ENCODE measurements at places on chromosomes 2 and 18.
A peak's percentile ranks its signal among the peaks of the same experiment; 100 is the strongest.

DNA sequence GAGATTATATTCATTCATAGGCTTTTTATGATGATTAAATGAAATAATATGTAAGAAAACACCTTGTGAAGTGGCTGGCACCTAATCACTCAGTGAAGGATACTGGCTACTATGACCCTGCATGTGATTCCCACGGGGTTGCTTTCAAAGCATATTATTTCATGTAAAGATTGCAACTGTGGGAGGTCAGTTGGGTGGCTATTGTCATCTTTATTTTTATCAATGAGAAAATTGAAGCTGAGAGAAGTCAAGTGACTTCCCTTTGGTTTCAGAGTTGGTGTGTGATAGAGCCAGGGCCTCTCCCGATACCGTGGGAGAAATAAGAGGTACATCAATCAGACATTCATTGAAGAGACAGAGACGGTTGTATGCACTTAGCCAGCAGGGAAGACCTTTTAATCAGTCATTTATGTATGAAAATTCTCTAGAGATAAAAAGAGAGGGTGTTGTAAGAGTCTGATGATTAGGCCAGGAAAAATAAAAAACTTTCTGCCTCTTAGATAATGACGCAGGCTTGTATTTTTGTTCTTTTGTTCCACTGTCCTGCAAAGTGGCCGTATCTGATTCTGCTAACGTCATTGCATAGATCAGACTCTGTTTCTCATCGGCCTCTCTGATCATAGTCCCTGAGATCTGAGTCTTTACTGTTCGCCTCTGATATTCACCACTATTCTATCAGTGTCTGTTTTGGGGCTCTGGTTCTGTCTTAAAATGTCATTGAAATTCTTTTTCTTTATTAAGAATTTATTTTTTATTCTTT, 50.5 kb downstream of the QPCT start:
- DNase-seq = no peak

DNA sequence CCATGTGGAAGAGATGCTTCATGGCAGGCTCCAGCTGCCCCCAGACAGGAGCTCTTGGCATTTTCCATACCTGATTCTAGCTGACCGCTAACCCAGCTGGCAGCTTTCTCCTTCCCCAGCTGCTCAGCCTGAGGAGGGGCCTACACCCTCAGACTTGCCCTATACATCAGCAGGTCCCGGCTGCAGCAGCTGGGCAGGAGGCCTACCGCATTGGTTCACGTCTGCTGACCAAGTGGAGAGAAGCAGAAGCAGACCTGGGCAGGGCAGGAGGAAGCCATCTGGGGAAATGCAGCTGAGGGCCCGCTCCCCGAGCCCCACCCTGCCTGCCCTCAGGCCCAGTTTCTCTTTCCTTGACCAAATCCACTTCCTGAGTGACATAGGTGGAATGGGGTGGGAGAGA, 50.7 kb downstream of the LBH start:
- no peak for DNase-seq

GRCh38 chr2:11144077-11144737, 11.1 kb upstream of the SLC66A3 start:
- no peak for DNase-seq

- DNase-seq = no peak
These were observed 287.7 kb upstream of the ID2 start for GRCh38 chr2:8394131-8394530.

DNA sequence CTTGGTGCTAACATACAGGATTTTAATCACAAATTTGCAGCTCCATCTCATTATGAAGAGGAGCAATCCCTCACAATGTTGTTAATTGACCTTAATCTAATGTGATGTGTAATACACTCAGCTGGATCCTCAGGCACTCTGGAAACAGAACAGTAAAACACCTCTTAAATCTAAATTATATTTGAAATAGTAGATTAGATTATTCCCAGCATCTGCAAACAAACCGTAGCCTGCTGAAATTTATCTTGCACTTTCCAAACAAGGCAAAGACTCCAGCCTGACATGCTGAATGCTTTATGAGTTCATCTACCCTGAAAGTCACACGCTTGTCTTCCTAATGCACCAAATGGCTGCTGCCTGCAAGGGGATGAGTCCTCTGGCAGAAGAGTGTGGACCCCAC, 402.3 kb upstream of the GYPC start:
- DNase-seq = no peak

- peak; percentile 94 for DNase-seq
These were observed 10.0 kb upstream of the PROC start for GRCh38 chr2:127408004-127408806.

- DNase-seq = no peak
These were observed 33.5 kb downstream of the KLHL29 start for GRCh38 chr2:23418461-23418911.

- no peak for DNase-seq
These were observed 382.1 kb downstream of the OSR1 start for GRCh38 chr2:18976168-18976961.

DNA sequence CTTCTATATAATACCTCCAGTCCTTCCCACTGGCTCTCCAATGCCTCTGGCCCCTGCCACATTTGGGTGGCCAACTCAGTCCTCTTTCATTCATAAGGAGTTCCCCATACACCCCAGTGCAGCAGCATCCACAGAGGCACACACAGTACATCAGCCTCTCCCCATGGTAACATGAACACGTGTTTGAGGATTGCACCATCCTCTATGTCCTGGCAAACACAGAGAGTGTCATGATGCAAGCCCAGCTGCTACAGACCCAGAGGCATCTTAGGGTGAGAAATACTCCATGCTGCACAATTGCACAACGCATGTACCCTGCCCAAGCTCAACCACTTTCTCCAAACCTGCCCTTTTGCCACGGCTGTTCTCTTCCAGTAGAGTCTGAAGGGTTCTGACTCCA, 11.5 kb downstream of the IGFBP5 start:
- DNase-seq = peak; percentile 77

DNA sequence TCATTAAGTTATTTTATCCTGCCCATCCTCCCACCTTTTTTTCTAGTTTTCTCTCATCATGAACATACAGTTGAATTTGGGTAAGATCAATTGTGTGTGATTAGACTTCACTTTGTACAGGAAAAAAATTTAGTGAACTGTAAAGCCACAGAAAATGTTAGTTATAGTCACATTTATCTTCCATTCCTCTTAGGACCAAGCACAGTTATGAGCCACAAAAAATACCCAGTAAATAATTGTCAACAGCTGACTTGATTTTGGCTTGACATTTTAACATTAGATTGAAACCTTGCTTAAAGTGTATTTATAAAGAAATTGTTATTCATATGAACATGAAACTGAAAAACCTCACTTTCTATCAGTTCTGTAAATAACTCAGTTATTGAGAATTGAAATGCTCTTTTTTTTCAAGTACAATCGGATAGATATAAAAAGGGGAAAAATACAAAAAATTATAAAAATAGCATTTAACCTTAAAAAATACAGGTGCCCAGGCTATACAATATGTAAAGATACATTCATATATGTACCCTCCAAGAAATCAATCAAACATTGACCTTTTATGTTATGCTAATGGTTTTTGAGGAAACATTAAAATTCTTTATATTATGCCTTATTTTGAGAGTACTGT, 389.5 kb upstream of the NRP2 start:
- no peak for DNase-seq

- no peak for DNase-seq
These were observed 62.2 kb downstream of the GALNT14 start for GRCh38 chr2:31075941-31076590.

- DNase-seq = no peak
These were observed 45.7 kb downstream of the ANKMY1 start for GRCh38 chr2:240512109-240512485.

GRCh38 chr2:138948070-138948539, 167.9 kb upstream of the NXPH2 start:
- no peak for DNase-seq

GRCh38 chr2:21836261-21836660, 712.5 kb downstream of the TDRD15 start:
- no peak for DNase-seq

DNA sequence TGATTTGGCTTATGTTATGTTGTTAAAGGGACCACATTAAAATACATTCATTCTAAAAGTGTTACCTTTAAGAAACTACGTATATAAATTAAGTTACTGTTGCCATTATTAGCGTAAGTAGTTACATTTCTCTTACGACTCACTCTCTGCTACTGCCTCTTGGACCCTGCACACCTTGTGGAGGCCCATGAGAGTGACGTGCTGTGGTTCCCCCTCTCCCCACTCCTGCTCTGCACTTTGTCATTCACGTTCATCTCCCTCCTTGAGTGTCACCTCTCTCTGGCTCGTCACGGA, 830 bp upstream of the MERTK start:
- no peak for DNase-seq

GRCh38 chr18:69978732-69979715, 31.4 kb upstream of the CD226 start:
- DNase-seq = no peak

DNA sequence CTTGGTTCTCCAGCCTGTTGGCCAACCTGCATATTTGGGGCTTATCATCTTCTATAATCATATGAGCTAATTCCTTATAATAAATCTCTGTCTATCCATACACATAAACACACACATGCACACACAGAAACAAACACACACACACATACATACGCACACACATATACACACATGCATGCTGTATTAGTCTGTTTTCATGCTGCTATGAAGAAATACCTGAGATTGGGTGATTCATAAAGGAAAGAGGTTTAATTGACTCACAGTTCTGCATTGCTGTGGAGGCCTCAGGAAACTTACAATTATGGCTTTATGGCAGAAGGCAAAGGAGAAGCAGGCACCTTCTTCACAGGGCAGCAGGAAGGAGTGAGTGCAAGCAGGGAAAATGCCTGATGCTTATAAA, 707.4 kb upstream of the CDH2 start:
- DNase-seq = no peak

DNA sequence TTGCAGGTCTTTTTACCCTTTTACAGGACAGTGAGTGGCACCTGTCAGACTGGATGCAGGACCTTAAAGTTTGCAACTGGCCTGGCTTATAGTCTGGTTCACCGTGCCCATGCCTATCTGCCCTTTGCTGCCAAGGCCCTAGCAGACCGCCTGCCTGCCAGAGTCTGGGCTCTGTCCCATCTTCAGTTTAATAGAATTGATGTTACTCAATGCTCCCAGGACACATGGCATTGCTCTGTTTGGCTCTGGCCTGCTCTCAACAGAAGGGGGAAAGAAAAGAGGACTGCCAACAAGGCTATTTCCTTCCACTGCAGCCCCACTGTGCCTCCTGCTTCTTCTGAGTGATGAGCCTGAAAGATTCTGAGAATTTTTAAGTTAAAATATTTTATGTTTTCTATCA, 25.6 kb upstream of the TMEM178A start:
- DNase-seq = no peak

DNA sequence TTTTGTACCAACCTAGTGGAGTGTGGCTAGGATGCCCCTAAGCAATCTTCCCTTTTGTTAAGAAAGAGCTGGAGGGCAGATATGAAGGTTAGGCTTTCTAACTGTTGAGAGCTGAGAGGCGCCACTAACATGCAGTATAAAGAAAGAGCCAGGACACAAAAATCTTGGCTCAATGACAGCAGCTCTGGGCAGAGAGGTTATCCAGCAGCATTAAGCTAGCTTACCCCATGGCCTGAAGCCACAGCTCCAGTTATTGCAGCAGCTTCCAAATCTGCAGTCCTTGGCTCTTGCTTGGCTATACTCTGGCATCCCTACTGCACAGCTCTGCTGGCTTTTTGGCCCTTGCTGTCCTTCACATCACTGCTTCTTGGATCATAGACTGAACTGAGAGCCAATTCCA, 213.4 kb downstream of the GPD2 start:
- no peak for DNase-seq

- no peak for DNase-seq
These were observed 20.3 kb upstream of the KCNF1 start for GRCh38 chr2:10891390-10891789.

DNA sequence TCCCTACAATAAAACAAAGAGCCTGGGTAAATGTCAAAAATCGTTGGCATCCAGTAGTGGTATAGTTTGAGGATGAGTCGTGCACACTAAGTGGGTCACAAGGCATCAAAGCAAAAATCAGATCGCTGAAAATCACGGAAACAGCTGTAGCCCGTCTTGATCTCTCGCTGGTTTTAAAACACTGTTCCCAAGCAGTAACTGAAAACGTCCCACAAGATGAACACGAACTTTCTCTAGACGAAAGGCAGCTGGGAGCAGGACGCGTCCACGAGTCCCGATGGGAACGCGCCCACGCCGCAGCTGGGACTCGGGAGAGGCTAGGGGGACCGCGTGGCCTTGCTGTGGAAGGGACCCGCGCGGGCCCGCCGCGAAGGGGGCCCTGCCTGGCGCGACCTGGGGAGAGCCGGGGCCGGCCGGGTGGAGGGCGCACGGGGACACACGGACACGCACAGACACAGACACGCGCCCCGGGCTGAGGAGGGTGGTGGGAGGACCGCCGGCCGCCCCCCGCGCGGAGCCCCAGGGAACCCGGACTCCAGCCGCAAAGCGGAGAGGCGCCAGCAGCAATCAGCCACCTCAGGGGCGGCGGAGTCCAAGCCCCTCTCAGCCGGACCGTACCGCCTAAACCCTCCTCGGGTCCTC, 651 bp downstream of the STK17B start:
- DNase-seq = peak; percentile 21

DNA sequence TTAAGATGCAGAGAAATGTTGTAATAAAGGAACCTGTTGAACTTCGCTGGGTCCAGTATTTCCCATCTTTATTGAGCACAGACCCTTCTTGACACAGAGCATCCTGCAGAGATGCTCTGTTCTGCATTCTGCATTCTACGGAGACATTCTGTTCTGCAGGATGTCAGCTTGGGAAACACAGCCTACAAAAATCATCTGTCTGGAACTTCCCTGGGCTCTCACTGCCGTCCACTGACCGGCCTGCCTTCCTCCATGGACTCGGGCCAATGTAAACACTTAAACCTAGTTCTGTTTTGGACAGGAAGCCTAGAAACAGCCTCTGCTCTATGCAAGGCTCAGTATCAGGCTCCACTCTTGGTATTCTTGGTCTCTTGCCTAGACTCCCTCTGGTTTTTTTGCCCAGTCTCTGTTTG, 90.0 kb upstream of the PPP1CB start:
- no peak for DNase-seq

- DNase-seq = no peak
These were observed 11.9 kb upstream of the IGFBP2 start for GRCh38 chr2:216621292-216621691.

DNA sequence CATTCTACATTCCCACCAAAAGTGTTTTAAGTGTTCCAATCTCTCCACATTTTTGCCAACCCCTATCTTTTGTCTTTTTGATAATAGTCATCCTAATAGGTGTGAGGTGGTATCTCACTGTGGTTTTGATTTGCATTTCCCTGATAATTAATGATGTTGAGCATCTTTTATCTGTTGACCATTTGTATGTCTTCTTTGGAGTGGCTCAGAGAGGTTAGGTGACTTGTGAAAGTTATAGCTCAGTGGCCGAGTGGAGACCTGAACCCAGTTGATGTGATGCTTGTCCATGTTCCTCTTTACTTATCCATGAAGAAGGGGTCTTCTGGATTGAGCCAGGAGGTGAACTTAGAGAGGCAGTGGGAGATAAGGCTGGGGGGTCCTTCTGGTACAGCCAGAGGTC, 78.8 kb downstream of the DDX1 start:
- no peak for DNase-seq

Data from CD14-positive monocyte (primary cell).